ENCODE measurements at places on chromosomes 7 and 10.

DNA sequence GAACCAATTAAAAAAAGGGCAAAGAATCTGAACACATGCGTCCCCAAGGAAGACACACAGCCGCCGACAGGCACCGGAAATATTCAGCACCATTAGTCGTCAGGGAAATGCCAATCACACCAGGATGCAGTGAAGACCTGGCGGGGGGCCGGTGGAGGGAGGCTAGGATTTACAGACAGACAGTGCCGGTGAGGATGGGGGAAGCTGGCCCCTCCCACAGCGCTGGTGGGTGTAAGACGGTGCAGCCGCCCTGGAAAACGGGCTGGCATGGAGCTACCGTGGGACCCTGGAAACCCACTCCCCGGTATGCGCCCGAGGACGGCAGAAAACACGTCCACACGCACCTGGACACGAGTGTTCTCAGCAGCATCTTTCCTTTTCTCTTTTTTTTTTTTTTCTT, 4.8 kb upstream of the ADAP1 start:
- no peak for DNase-seq

GRCh38 chr7:144941127-144941526, 105.3 kb upstream of the TPK1 start:
- DNase-seq, result no peak

DNA sequence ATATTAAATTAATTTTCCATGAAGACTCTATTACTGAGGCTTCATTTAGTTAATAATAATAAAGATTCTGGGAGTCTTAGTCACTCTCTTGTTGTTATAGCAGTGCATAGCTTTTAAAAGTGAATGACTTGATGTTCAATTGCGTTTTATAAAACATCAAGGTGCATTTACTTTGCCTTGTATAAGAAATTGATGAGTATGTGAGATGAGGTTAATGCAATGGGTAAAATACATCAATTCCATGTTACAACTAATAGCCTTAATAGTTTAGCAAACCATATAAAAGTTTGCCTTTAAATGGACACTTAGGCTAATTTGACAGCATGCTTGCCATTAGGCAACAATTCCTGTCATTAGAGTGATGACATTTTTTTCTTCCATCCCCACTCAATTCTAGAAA, 173.6 kb upstream of the TEX47 start:
- no peak for DNase-seq

DNA sequence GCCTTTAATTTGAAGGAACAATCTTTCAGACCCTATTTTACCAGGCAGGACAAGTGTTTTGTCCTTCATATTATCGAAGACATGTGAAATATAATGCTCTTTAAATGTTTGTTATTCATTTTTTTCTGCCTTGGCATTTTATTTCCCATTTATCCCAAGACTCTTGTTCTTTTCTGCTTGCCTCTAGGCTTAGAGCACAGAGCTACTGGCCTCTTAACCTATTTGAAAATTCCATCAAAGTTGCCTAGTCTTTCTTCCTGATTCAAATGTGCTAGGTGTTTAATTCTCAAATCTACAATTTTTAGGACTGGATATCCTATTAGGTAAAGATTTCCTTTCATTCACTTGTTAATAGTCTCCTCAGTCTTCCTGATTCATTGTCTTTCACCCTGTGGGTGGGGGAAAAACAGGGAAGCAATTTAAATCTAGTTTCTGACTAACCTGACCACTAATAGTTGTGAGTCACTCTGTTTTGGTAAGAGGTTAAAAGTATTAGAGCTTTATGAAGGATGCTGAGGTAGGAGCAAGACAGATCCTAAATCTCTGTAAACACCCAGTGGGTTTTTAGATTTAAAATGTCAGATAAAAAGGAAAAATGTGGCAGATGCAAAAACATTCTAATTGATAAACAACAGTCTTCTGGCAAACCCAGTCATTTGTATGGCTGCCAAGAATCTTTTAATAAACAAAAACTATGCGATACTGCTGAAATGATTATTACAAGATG, 1.5 kb downstream of the LIPK start:
- no peak for DNase-seq

GRCh38 chr10:13759168-13759567, 172.4 kb downstream of the PRPF18 start:
- no peak for DNase-seq

DNA sequence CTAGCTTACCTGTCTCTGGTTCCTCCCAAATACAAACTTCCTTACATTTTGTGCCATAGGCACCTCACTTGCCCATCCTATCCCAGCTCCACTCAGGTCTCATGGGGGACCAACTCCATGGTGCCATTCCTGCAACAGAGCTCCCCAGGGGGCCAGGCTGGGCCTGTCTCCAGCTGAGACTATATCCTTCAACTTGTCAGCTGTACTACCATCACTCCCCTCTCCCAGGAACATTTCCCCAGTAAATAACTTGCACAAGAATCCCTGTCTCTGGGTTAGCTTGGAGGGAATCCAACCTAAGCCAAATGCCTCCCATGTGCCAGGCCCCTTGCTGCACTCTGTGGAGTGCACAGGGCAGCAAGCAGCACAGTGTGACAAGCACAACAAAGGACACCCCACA, 33.2 kb downstream of the FRMPD2 start:
- DNase-seq, result no peak

- peak; percentile 24 for DNase-seq
Observed at GRCh38 chr10:97731346-97732051, 5.4 kb upstream of the ZFYVE27 start.

- DNase-seq, result no peak
Observed at GRCh38 chr10:74011770-74012169, 13.9 kb downstream of the VCL start.

- DNase-seq, result no peak
Observed at GRCh38 chr7:119452401-119452800, 820.6 kb upstream of the KCND2 start.

- DNase-seq, result no peak
Observed at GRCh38 chr10:118841881-118842605, 87.3 kb upstream of the CACUL1 start.

DNA sequence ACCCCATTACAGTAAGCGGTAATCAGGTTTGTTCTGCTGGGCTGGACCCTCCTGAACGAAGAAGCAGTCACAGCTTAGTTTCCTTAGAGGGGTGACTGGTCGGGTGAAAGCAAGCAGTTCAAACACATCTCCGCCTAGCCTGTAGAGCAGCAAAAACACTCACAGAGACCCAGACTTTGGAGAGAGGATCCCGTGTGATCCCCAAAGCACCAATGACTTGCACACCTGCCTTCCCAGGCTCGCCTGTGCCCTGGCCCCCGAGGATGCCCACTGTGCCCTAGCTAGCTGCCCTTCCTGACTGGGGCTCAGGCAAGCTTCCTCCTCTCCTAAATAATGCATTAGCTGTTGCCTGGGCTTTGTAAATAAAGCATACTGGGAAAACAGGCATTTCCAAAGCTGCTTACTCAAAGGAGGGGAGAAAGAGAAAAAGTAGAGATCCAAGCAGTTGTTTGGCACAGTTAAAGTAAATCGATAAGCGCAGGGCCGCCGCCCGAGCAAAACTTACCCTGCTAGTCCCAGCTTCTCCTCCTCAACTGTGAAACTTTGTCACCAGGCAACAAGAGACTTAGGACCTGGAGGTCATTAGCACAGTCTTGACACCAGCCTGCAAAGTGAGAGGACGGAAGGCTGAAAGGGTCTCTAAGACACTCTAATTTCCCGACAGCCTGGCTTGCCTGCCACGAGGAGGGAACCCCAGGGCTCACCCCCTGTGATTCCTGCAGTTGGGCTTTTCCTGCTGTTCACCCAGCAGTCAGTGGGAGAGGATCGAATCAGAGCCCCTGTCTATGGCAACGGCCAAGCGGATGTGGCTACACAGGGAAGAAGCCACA, 4.8 kb downstream of the LRRC18 start:
- DNase-seq, result no peak

- peak; percentile 83 for DNase-seq
Observed at GRCh38 chr10:110007701-110008517, at the start of gene ADD3. Gene ADD3, plus strand, starts transcription at chr10:110007984. Its CDS starts 92,670 bp downstream, at chr10:110100654.

- DNase-seq, result no peak
Observed at GRCh38 chr7:75856536-75856935, 22.3 kb upstream of the RHBDD2 start.

DNA sequence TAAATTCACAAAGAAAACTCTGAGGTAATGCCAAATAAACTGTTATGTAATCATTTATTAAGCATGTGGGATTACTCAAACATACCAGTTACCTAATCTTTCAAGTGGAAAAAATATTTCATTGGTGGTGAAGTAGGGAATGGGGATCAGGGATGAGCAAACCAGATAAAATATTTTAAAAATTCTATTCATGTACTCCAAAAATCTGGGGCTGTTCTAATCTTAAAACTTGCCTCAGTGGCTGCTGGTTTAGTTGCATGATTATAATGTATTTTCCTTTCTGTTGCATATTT, 19.5 kb downstream of the LMOD2 start:
- DNase-seq, result no peak

GRCh38 chr10:34628174-34628796, 186.8 kb downstream of the PARD3 start:
- DNase-seq, result no peak

GRCh38 chr10:1788401-1788800, 51.1 kb upstream of the ADARB2 start:
- DNase-seq, result no peak

- DNase-seq, result no peak
Observed at GRCh38 chr10:84012831-84013458, 126.4 kb upstream of the GHITM start.

DNA sequence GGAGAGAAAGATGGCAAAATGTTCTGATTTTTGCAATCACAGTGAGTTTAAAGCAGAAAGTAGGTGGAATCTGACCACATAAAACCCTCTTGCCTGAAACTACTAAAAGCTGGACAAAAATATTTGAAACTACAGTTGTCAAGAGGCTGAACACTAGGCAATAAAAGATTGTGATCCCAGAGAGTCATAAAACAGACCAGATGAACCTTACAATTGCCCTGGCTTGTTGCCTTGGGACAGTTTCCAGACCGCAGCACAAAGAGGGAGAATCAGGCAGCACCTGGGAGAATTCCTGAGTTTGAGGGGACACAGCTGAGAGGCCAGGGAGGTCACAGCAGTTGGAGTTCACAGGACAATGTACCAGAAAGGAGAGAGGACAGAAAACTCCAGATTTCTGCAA, 107.3 kb upstream of the NANOS1 start:
- no peak for DNase-seq

DNA sequence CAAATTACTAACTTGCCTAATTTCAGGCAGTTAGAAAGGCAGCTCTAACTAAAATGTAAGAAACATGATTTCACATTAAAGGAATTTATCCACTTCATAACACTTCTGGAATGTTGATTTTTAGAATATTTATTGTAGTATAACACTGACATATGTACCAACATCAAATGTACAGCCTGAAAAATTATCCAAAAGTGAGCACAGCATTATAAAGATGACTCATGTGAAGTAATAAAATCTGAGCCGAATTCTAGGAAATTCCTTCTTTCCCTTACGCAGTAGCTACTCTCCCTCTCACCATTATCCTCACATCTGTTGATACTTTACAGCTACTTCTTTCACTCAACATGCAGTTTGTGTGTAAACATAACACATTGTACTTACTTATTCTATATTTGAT, 610.6 kb downstream of the ZWINT start:
- DNase-seq, result no peak

GRCh38 chr10:67794909-67795460, 43.0 kb downstream of the DNAJC12 start:
- DNase-seq, result no peak

- peak; percentile 60 for DNase-seq
Observed at GRCh38 chr10:100998991-100999741, 442 bp upstream of the LZTS2 start.

- DNase-seq, result no peak
Observed at GRCh38 chr7:140649556-140650205, 9.1 kb upstream of the DENND2A start.

- DNase-seq, result no peak
Observed at GRCh38 chr7:5193880-5194279, 3.8 kb downstream of the WIPI2 start.

DNA sequence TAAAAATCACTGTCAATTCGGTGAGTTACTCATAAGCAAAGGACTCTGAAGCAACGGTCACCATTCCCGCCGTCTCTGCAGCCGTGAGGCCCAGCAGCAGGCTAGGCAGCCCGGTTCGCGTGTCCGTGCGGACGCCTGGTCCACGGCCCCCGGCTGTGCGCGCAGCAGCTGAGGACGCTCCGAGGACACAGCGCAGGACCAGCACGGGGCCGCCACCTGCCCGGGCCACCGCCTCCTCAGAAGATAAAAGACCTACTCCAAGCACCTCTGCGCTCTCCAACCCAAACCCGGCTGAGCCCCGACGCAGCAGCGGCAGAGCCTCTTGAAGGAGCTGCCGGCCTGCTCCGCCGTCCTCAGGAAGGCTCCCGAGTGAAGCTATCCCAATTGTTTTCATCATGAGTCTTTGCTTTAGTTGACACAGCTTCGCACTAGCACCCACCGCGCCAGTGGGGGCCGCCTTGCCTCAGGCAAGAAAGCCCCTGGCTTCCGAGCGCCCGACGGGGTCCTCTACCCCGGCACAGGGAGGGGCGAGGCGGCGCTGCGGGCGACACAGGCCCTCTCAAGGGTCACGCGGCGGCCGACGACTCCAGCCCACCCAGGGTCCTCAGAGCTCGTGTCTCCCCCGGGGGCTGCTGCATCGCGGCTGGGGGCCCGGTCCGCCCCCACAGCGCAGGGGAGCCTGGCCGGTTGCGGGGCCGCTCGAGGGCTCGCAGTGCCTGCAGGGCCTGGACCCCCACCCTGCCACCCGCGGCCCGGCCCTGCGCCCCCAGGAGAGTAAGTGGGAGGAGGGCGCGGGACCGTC, 16.9 kb upstream of the GPR146 start:
- DNase-seq, result no peak

DNA sequence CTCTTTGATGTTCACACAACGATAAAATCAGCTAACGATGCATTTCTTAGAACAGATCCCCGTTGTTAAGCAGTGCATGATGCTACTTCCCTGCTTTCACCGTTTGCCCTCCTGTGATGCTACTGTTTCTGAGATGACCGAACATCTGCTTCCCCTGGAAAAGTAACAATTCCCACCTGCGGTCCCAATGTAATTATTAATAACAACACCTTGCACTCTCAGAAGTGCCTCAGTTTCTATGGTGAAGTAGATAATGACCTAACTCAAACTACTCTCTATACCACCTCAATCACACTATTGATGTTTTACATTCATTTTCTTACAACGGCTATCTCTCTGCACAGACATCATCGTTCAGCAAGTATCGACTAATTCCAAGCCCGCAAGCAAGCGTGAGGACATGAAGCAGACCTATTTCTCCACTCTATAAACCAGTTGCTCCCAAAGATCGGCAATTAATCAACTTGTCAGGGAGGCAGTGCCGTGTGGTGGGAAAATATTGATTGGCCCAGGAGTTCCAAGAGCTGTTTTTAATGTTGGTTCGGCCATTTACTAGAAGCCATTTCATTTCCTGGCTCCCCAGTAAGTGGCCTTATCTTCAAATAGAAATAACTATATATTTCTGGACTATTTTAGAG, 42.7 kb downstream of the FAM107B start:
- DNase-seq, result no peak

- no peak for DNase-seq
Observed at GRCh38 chr7:54874804-54875203, 115.8 kb upstream of the SEC61G start.

GRCh38 chr7:229184-229964, 37.0 kb downstream of the FAM20C start:
- DNase-seq, result no peak

GRCh38 chr10:60008816-60009215, 102.5 kb upstream of the CCDC6 start:
- no peak for DNase-seq
